Panc1 (cell line): ENCODE measurements at places on chromosomes 6 and 20.

DNA sequence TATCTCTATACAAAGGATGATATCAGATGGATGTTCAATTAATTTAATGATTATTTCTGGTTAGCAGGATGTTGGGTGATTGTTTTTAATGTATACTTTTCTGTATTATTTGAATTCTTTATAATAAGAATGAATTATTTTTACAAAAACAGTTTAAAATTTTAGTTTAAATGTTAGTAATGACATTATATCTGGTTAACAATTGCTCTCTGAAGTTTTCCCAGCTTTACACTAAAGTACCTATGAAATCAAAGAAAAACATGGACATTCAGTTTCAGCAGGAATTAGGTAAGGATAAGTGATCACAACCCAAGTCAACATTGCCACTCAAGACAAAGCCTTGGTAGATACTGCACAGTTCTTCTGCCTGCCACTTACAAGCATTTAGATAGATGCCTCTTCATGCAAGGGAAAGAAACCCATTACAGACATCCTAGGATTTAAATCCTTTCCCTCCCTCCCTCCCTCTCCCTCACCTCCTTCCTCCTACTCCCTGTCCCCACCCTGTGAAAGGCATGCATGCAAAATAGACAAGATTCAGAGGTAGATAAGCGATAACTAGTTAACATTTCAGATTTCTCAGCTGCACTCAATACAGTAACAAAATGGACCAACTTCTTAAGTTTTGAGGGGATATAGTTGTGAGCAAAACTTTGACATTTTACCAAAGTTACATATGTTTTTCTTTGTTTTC, 143.8 kb downstream of the STXBP5 start:
- no peaks in the 10 kb centered on the region for H3K27me3 ChIP-seq
- peaks cover 18% of the 10 kb centered on the region for H3K36me3 ChIP-seq
- no peak overlapping the region for H3K4me3 ChIP-seq

DNA sequence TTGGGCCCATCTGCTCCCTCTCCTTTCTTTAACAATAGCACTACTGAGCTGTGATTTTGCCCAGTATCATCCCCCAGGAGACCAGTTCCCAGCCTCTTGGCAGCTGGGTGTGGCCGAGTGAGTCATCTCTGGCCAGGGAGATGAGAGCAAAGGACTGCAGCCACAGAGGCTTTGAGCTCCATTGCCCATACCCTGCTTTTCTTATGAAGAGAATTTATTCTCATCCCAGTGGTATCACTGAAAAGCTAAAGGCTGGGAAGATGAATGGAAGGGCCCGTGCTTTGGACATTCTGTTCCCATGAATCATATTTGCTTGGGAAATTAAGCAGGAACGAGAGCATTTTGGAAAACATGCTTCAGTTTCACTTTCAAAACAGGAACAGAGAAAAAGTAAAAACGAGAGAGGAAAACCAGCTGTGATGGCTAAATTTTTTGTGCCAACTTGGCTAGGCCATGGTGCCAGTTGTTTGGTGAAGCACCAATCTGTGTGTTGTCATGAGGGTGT, 14.9 kb downstream of the CST3 start:
- peak overlapping the region; percentile 25 for H3K4me3 ChIP-seq
- H3K4me1 ChIP-seq: no peaks in the 10 kb centered on the region
- peak; percentile 41 for DNase-seq

- no peaks in the 10 kb centered on the region for H3K4me1 ChIP-seq
- no peak overlapping the region for H3K4me3 ChIP-seq
- no peak for DNase-seq
These were observed 219.8 kb downstream of the ZDHHC14 start for GRCh38 chr6:157600807-157601206.

GRCh38 chr20:10763112-10763511, 89.3 kb upstream of the JAG1 start:
- no peak overlapping the region for H3K4me3 ChIP-seq
- H3K27ac ChIP-seq: no peak overlapping the region
- no peak for DNase-seq
- no peaks in the 10 kb centered on the region for H3K36me3 ChIP-seq
